ENCODE measurements at places on chromosomes 5 and 9. TPM values are rescaled to one million over a fixed set of nuclear protein-coding genes. Genes with fewer than 3 reads are reported as not detected.

SLC27A6 gene
- 4.6 TPM for total RNA-seq

DOCK2 gene
- total RNA-seq: 8.1 TPM

FAM221B gene
- total RNA-seq: 0.23 TPM

MEIKIN gene
- total RNA-seq: 0.46 TPM

CCDC152 gene
- 14.1 TPM for total RNA-seq

SH3PXD2B gene
- 27.0 TPM for total RNA-seq

EGFLAM gene
- 5.8 TPM for total RNA-seq

C8G gene
- not detected for total RNA-seq

PCDHGA12 gene
- 7.4 TPM for total RNA-seq

CCDC192 gene
- total RNA-seq: not detected

FAM169A gene
- total RNA-seq: 126 TPM

HTR1A gene
- total RNA-seq: 5.5 TPM

TBC1D2 gene
- 2.8 TPM for total RNA-seq

CDH12 gene
- total RNA-seq: 32.1 TPM

LCN2 gene
- total RNA-seq: not detected

ENC1 gene
- 503 TPM for total RNA-seq

GNPDA1 gene
- 28.8 TPM for total RNA-seq

TMOD1 gene
- total RNA-seq: 5.5 TPM

SLC6A7 gene
- 20.5 TPM for total RNA-seq

SPAG8 gene
- 8.3 TPM for total RNA-seq

UBE2QL1 gene
- total RNA-seq: 22.8 TPM

NAIP gene
- total RNA-seq: 26.8 TPM

ZNF346 gene
- total RNA-seq: 32.3 TPM

FAM153A gene
- 4.6 TPM for total RNA-seq

KCNN2 gene
- 33.9 TPM for total RNA-seq

C5orf58 gene
- total RNA-seq: not detected

FGF10 gene
- total RNA-seq: 8.3 TPM

ANKRD34B gene
- 3.0 TPM for total RNA-seq

PHF24 gene
- total RNA-seq: 45.2 TPM

ISL1 gene
- 20.3 TPM for total RNA-seq

JAK2 gene
- total RNA-seq: 35.5 TPM

GLRA1 gene
- 5.5 TPM for total RNA-seq

ARL14EPL gene
- total RNA-seq: not detected

OR1L1 gene
- total RNA-seq: not detected

SCGB3A2 gene
- total RNA-seq: not detected

NOXA1 gene
- 1.6 TPM for total RNA-seq

RFESD gene
- total RNA-seq: 2.3 TPM

TMEM252 gene
- not detected for total RNA-seq

ZNG1A gene
- 47.7 TPM for total RNA-seq

TMEM215 gene
- total RNA-seq: 9.0 TPM

SPINK7 gene
- not detected for total RNA-seq

ZFP2 gene
- 7.6 TPM for total RNA-seq

FAM200C gene
- total RNA-seq: 28.6 TPM

SLC6A19 gene
- total RNA-seq: not detected

LCN1 gene
- total RNA-seq: not detected

TSLP gene
- total RNA-seq: 0.23 TPM

ADRA1B gene
- total RNA-seq: 6.9 TPM

RNF183 gene
- not detected for total RNA-seq

SEMA5A gene
- total RNA-seq: 47.5 TPM

PCDHB3 gene
- 13.6 TPM for total RNA-seq

FOXD4 gene
- 1.6 TPM for total RNA-seq

TMEM174 gene
- not detected for total RNA-seq

FOXI1 gene
- not detected for total RNA-seq

AFAP1L1 gene
- 5.5 TPM for total RNA-seq

Data from diencephalon (tissue), 1 donor.